SHP77 treated with DMSO at 0.1 percent for 48 hours (cell line): ENCODE measurements at places on chromosomes 6 and 20.

DNA sequence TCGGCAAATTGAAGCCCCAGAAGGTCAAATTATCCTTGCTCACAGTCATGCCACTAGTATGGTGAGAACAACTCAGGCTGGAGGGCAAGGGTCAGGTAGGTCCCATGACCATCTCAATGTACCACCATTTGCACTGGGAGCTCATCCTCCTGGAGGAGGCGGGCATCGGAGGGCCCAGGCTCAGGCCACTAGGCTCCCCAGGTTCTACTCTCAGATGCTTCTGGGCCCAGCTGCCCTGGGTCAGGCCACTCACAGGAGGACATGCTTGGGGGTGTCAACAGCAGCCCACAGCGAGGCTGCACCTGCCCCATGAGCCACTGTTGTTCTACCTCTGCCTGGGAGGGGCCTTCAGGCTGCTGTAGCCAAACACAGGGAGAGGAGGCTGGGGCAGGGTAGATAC, 39.1 kb downstream of the NFATC2 start:
- DNase-seq: no peak

GRCh38 chr20:53599910-53600632, 6.4 kb upstream of the ZNF217 start:
- DNase-seq: no peak

DNA sequence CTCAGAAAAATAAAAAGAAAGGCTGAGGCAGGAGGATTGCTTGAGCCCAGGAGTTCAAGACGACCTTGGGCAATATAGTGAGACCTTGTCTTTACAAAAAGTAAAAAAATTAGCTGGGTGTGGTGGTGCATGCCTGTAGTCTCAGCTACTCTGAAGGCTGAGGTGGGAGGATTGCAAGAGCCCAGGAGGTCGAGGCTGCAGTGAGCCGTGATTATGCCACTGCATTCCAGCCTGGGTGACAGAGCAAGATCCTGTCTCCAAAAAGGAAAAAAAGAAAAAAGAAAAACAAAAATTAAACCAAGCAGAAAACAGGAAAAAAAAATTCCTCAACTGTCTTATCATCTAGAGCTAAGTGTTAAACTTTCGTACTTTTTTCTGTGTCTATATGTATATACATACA, 12.4 kb upstream of the SRSF3 start:
- DNase-seq: no peak

- no peak for DNase-seq
Observed at GRCh38 chr6:149242883-149243282, 74.6 kb upstream of the TAB2 start.

GRCh38 chr20:62156592-62157386, 13.2 kb downstream of the SS18L1 start:
- DNase-seq: peak; percentile 39

GRCh38 chr20:10466325-10466724, 31.2 kb downstream of the SLX4IP start:
- DNase-seq: no peak

- no peak for DNase-seq
Observed at GRCh38 chr6:6683969-6684833, 95.7 kb downstream of the LY86 start.

- no peak for DNase-seq
Observed at GRCh38 chr20:33281550-33282146, 1.4 kb upstream of the BPIFB1 start.

DNA sequence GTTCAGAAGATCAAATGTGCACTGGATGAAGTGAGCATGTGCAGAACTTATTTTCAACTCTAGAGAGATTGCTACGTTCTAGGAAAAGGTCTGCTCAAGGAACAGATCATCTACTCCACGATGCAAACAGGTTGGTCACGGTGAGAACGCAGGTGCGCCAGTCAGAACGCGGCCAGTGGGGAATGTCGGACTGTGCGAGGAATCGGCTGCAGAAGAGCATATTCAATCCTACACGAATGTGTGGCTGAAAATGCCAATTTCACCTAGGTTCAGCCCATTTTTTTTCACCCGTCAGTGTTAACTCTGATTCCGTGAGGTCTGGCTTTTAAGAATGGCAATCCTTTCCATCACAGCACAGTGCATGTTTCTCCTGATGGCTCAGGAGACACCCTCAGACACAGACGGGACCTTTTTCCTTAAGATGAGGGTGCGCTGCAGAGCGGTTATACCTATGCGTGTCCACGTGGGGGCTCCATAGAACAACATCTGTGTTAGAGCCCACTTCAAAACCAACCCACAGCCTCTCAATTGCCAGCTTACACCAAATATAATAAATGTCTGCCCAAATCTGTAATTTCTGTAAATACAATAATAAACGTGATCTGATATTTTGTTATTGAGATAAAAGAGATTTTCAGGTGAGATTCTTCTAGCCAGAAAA, 250.4 kb downstream of the FOXA2 start:
- DNase-seq: peak; percentile 78

- DNase-seq: no peak
Observed at GRCh38 chr6:170053966-170054661, 236.8 kb downstream of the DLL1 start.

DNA sequence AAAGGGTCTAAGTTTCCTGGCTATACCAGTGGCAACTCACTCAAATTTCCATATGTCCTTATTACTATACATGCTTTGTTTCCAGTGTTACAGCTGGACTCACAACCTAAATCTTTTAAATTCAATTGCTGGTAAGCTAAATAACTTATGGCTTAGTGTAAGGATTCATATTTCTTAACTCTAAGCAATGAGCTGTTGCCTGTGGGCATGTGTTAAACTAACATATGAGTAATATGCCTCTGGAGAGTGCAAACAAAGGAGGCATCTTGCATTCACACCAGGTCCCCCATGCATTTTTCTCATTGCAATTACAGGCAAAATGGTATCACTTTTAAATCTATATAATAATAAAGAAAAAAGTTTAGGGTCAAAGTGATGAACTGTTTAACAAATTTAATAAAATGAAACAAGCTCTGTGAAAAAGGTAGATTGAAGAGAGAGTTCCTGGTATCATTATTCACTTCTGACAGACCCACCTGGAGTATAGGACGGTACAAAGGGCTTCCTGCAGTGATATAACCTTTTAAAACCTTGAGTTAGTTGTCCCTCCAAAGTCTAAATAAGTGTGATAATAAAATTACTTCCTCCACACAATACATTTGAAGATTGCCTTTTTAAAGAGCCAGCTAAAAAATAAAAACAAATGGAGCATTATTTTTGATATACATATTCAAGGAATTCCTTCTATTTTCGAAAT, 57.6 kb upstream of the HMGCLL1 start:
- no peak for DNase-seq

DNA sequence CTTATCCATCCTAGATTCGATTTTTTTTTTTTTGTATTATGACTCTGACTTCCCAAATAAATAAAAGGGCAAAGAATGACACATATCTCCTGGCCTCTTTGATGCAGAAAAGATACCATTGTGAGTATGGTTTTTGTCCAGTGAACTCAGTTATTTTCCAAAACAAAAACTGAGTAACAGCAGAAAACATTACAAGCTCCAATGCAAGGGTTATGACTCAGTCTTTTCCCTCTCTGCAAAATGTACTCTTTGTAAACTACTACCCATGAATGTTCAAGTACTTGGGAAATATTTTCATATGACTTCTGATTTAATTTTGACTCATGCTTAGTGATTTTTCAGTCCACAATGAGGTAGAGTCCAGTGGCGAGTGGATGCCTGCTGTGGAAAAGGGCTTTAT, 355.3 kb downstream of the RNF144B start:
- DNase-seq: no peak

DNA sequence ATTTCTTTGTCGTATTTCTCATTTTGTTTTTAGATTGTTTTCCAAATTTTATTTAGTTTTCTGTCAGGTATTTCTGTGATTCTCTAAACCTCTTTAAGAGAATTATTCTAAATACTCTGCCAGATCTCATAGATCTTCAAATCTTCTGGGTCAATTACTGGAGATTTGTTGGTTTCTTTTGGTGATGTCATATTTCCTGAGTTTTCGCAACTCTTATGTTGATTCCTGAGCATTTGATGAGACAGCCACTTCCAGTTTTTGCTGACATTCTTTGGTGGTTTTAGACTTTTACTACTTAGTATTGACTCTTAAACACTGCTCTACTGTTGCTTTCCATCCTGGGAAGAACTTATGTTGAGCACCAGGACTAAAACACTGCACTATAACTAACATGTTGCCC, 21.9 kb downstream of the ADGB start:
- no peak for DNase-seq

- DNase-seq: no peak
Observed at GRCh38 chr6:51456282-51456681, 631.1 kb downstream of the PKHD1 start.

- DNase-seq: no peak
Observed at GRCh38 chr6:109235481-109236038, 140.3 kb downstream of the CEP57L1 start.

DNA sequence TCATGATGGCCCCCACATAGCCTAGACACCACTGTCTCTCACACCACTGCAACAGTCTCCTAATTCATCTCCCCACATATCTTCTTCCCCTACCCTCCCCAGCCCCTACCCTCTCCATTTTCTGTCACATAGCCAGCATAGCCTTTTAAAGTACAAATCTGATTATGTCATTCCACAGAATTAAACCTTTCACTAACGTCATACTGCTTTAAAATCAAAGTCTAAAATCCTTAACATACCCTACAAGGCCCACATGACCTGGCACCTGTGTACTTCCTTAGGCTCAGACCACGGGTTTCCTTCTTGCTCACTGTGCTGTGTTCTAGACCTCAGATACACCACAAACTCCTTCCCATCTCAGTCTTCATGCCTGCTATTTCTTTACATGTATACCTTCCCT, 5.9 kb downstream of the OSTM1 start:
- no peak for DNase-seq

DNA sequence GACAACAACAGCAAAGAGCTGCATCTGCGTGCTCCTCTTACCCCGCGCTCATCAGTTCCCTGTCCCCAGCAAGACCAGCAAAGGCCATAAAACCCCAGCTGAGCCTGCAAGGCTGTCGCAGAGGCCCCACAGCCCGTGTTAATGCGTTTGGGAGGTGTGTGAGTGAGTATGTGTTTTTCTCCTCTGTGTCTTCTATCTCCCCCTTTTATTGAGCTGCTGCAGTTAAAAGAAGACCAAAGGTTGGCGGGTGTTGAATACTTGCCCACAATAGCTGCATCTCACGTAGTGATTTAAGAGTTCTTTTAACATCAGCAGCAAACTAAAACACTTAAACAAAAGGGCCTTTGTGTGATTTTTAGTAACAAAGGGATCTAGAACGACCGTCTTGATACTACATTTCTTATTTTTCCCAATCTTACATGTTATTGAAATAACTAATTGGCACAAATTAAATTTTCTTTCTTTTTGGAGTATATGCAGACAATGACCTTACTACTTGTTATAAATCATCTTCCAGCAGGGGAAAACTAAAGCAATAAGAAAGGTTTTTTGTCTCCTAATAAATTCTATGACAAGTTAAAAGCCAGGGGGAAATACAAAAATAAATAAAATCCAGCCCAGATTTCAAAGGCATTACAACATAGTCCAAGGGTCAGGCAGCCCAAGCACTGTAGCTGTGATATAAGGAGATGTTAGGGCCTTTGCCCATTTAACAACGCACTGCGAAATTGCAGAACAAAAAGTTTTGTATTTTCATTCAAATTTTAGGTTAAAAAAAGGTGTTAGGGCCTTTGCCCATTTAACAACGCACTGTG, 27.2 kb upstream of the CNKSR3 start:
- DNase-seq: peak; percentile 57

DNA sequence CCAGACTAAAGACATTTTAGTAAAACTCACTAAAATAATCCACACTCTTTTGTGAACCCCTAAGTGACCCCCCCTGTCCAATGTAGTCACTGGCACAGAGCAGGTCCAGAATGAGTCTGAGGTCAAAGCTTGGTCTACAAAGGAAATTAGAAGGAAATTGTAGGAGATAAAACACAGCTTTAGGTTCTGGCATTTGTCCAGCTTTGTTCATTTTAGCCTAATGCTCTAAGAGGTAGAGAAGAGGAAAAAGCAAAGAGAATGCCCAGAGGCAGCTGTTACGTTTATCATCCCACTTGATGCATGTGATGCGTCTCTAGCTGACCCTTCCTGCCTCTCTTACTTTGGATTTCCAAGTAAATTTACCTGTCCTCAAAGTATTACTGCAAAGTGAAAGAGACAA, 62.5 kb downstream of the CNKSR3 start:
- no peak for DNase-seq

- DNase-seq: no peak
Observed at GRCh38 chr6:158257781-158258180, 54.5 kb upstream of the TULP4 start.

GRCh38 chr6:167550941-167551627, 226.2 kb downstream of the TTLL2 start:
- no peak for DNase-seq

- DNase-seq: no peak
Observed at GRCh38 chr6:14120546-14120945, 3.0 kb downstream of the CD83 start.

DNA sequence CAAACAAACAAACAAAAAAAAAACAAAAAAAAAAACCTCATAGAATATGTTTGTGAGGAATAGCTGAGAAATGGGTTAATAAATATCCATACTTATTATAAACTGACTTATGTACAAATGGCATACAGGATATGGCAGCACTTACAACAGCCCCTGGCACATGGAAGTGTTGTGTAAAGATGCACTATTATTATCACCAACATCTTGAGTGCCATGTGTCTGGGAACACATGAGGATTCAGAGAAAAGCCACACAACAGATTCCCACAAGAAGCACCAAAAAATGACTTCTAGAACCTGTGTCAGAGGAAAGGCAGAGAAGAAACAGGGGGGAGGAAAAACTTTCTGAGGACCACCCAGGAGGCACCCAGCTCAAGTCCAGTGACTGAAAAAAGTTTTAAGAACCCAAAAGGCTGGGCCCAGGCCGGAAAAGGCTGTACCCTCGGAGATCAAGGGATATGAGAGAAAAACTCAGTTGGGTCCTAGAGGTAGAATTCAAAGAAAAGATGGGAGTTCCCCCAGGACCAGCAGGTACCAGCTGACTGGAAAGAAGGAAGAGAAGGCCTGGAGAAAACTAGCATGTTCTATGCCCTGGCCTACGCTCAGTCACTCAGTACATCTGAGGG, 9.4 kb upstream of the TAF8 start:
- no peak for DNase-seq

GRCh38 chr6:123879749-123880148, 76.1 kb downstream of the NKAIN2 start:
- no peak for DNase-seq

DNA sequence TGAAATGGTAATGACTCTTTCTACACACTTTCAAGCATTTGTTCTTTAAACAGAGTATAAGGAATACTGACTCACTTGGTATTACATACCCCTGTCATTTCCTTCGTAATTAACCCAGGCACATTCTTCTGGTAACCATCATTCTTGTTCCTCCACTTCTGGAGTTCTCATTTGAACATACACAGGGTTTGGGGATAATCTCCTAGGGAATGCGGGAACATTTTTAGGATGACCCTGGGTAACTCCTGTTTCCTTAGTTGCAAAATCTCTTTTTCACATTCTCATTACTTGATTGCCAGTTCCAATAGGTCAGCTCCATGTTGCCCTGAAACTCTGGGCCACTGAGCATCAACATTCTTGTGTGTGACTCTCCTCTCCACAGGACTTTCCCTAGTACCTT, 51.5 kb upstream of the E2F3 start:
- DNase-seq: no peak

GRCh38 chr20:51651921-51652549, 109.5 kb upstream of the NFATC2 start:
- no peak for DNase-seq

- DNase-seq: no peak
Observed at GRCh38 chr6:166949528-166950442, 6.6 kb downstream of the RNASET2 start.

GRCh38 chr6:2531426-2532215, 219.1 kb downstream of the MYLK4 start:
- no peak for DNase-seq
